Stimulated activated CD8-positive, alpha-beta memory T cell treated with anti-CD3 and anti-CD28 coated beads, Interleukin-4, amount 100 ng/mL, for 1 hour (primary cell): ENCODE measurements at places on chromosomes 7 and 10.

DNA sequence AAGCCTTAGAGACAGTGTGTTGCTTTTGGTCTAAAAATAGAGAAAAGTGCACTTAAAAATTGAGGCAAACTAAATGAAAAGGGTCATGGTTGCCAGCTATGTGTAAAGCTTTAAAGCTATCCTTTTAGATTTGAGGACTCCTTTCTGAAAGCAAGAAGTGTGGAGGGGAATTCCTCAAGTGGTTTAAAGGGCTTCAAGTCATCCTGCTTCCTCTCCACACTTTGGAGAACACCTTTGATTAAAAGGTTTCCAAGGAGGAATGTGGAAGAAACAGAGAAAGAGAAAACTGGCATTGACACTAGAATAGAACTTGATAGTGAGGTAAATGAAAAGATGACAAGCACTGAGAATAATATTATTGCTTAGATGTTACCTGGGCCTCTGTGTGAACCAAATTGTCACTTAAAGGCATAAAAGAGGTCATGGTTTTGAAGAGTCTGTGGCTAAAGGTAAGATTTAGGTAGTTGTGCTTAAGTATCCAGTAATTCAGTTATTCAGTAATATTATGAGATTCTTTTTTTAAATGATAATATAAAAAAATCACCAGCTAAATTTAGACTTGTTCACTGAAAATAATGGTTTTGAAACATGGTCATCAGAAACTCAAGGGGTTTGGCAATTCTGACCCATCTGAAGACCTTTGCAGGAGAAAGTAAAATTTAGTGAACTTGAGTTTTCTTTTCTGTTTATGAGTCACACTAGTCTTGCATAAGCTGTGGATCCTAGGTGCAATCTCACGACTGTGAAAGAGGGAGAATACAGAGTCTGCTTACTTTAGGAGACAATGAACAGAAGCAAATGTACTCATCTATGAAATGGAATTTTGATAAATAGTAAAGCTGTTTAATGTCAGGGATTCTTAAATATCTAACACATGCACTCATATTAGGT is 466.0 kb downstream of the KIF20B start:
- DNase-seq = no peak

DNA sequence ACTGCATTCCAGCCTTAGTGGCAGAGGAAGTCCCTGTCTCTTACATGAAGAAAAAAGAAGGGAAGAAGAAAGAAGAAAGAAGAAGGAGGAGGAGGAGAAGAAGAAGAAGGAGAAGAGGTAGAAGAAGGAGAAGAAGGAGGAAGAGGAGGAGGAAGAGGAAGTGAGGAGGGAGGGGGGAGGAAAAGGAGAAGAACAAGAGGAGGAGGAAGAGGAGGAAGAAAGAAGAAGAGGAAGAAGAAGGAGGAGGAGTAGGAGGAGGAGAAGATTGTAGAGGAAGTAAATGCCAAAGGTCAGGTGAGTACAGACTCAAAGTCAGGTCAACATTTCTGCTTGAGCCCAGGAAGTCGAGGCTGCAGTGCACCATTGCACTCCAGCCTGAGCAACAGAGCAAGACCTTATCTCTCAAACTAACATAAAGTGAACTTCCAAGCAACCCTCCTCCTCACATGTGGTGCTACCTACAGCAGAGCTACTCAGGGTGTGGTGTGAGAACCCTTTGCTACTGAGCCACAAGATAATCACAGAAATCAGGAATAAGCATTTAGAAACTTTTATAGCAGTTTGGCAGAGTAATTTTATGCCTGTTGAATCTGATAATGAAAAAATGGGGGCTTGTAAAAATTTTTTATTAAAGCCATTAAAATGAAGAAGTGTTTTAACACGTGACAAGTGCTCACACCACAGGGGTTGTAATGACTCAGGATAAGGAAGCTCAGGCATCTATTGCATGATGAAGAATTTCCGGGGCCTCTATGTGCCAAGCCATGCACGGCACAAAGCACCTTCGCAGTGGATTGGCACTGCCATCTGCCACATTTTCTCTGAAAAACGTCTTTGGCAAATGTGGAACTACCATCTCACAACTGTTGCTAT is 224.9 kb upstream of the AUTS2 start:
- DNase-seq = no peak

GRCh38 chr7:139071680-139072079 is 35.8 kb upstream of the ZC3HAV1L start:
- DNase-seq = no peak

DNA sequence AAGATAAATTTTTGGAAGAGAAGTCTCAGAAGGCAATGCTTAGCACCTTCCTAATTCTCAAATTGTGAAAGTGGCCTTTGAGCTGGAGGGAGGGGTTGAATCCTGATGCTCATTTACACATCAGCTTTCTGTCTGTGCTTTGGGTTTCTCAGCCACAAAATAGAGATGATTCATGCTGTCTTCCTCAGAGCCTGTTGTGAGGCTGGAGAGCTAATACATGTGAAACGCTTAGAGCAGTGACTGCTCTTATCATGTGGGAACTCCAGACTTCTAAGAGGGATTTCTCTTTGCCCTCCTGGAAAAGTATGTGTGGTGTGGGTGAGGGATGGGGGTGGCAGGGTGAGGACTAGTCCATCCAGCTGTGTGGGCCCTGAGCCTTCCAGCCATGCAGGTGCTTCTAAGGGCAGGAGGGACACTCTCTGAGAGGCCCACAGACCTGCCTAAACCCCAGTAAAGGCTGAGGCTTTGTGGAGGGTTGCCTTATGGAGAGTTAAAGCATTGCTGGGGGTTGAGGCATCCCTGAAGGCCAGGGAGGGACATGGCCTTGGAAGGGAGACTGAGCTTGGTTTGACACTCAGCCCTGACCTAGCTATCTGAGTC is 4.8 kb upstream of the EVX1 start:
- DNase-seq = no peak

DNA sequence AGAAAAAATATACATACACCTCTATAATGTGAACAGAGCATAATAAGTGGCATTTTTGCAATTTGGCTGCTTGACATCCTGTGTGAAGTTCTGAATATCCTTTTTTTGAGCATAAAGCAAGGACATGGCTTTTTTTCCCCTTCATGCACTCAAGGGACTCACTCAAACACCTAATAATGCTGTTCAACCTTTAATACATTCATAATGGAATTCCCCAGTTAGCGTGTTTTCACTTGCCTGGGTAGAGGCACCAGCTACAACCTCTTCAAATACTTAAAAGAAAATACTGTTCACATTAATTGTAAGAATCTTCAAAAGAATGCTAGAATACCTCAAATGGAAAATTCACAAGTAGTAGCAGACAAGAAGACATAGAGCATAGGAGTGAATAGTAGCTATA is 316.8 kb downstream of the PCDH15 start:
- DNase-seq = no peak

GRCh38 chr10:98313598-98313997 is 45.6 kb upstream of the LOXL4 start:
- no peak for DNase-seq
